T-helper 2 cell treated with Interferon-gamma antibody and Interleukin-4, amounts not matched to agents 100 ng/mL and 5 ng/mL, for 36 hours (primary cell): ENCODE measurements at places on chromosomes 3 and 15. TPM values are rescaled to one million over a fixed set of nuclear protein-coding genes. Genes with fewer than 3 reads are reported as not detected.

LRRC31 gene
- not detected in 2 replicates for total RNA-seq

CMTM8 gene
- 5.4 and 5.6 TPM in 2 replicates for total RNA-seq

GOLGA6A gene
- total RNA-seq, result not detected in 2 replicates

PRRT3 gene
- total RNA-seq, result 6.2 TPM in 2 replicates

SLCO2A1 gene
- total RNA-seq, result not detected in 2 replicates

IL17RC gene
- total RNA-seq, result 0.23 and 0.34 TPM in 2 replicates
